D721Med (cell line): ENCODE measurements at places on chromosomes 16 and 17.
A peak's percentile ranks its signal among the peaks of the same experiment; 100 is the strongest.

DNA sequence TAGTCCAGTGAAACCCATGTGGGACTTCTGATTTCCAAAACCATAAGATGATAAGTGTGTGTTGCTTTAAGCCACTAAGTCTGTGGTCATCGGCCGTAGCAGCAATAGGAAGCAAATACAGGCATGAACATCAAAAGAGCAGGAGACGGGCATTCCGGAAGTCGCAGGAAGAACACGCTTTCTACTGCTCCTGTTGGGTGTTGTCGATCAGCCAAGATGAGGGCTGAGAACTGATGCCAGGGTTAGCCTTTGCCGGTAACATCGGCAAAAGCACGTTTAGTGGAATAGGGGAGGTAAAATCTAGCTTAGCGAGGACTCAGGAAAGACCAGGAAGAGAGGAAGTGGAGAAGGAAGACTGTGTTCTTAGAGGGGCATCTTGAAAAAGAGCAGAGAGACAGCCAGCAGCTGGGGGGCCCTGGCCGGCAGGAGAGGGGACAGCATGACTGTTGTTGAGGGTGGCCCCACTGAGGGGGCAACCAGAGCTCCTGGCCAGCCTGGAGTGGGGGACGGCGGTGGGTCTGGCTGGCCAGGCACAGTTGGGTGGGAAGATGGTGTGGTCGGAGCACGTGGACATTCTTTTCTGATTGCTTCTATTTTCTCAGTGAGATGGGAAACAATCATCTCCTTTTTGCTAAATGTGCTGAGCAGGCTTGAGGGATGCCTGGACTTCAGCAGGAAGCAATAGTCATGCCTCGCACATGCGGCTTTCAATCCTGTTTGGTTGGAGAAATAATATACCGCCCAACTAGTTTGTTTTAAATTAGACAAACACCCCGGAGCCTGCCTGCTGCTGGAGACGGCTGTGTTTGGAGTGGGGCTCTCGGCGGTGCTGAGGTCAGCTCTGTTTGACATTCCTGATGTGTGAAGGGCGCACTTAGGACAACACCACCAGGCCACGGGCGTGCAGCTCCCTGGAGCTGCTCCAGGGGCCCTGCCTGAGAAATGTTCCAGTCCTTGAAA lies 109.9 kb downstream of the METRNL start:
- no peak for DNase-seq

GRCh38 chr17:40190197-40191021 lies 13.1 kb downstream of the RAPGEFL1 start:
- no peak for DNase-seq

- DNase-seq, result peak; percentile 98
These were observed at the start of gene GPS2 for GRCh38 chr17:7314719-7315569. Gene GPS2 (minus strand): TSS chr17:7315360. CDS start chr17:7315052, 308 bp downstream.

GRCh38 chr17:6711081-6711674 lies 2.0 kb downstream of the SLC13A5 start:
- DNase-seq, result no peak

- DNase-seq, result no peak
These were observed 605 bp upstream of the ABAT start for GRCh38 chr16:8673611-8674412.

DNA sequence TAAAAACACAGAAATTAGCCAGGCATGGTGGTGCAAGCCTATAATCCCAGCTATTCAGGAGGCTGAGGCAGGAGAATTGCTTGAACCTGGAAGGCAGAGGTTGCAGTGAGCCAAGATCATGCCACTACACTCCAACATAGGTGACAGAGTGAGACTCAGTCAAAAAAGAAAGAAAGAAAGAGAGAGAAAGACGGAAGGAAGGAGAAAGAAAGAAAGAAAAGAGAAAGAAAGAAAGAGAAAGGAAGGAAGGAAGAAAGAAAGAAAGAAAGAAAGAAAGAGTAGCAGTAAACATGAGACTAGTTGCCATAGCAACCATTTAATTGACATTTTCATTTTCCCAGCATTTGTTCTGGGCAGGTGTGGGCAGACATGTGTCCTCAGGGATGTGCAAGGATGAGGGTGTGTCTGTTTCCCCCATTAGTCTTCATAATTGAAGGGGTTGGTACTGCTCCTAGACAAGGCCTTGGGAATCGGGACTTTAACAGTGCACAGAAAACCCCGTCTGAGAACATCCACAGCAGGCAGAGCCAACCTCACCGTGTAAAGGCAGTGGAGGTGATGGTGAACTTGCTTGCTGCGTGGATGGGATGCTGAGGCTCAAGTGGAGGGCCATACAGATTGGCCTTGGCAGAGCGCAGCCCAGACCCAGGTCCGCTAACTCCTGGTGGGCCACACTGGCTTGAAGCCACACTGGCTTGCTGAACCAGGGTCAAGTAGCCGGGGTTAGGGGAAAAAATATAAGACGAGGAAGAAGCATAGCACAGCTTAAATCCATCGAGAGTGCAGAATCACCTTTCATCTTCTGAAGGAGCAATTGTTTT lies 35.2 kb upstream of the KIFC3 start:
- no peak for DNase-seq

GRCh38 chr17:36198831-36199465 lies 2.4 kb upstream of the CCL3L1 start:
- no peak for DNase-seq

DNA sequence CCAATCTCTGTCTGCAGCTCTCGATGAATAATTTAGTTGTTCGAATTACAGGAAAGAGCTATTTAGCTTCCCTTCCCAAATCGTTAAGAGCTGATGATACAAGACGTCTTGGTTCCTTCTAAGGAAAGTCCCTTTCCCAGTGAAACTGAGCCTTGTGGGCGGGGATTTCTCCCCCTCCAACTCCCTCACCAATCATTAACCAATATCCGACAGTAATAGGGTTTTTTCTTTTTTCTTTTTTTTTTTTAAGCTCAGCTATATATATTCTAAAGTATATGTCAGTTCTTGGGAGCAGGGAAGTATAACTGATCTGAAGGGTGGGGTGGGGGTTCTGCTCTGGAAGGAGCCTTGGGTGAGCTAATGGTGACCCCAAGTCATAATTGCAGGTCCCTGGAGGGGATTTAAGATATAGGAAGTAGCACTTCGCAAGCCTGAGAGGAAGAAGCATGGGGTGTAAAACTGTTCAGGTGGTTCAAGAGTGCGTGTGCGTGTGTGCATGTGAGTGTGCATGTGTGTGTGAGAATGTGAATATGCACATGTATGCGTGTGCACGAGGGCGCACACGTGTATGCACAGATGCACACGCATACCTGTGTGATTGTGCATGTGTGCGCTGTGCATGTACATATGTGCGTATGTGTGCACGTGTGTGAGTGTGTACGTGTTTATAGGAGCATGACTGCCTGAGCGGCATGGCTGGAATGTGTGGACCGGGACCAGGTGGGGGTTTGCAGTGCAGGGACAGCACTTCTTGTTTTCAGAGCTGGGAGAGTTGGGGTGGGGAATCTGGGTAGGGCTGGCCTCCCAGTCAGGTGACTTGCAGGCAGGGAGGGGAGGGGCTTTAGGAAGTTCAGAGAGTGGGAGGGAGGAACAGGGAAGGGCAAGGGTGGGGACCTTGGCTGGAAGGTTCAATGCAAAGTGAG lies 42.7 kb downstream of the SOCS3 start:
- DNase-seq, result no peak

- DNase-seq, result peak; percentile 95
These were observed at the start of gene OSBPL7 for GRCh38 chr17:47821424-47822391. Gene OSBPL7 (minus strand): TSS chr17:47821794. CDS start chr17:47820278, 1,516 bp downstream.

- no peak for DNase-seq
These were observed 36.3 kb downstream of the WWP2 start for GRCh38 chr16:69798466-69798865.

DNA sequence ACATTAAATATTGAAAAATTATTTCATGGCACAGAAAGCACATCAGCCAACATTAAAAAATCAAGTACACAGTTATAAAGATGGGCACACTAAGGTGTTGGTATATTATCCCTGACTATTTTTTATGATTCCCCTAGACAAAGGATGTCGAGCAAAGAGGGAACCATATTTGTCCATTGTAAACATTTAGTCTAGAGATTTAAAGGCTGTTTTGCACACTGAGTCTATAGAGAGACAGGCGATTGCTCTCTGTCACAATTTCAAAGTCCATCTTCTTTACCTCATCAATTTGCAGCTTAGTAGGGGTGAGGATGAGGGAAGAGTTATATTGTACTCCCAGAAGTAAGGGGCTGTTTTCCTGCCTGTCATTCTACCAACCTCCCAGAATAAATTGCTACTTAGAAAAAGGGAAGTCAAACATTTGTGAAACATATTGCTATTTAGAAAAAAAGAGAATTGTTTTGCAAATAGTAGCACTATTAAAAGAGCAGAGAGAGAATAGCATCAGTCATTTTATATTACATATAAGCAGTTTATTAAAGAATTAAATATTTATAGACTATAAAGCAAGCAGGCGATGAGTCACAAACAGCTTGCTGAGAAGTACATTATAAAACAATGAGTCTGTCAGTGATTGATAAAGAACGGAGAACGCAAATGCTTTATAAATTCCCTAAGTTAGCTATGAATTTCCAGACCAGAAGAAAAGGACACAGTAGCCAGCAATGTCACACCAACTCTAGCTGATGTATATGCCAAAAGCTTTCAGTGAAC lies 270.6 kb upstream of the PMFBP1 start:
- no peak for DNase-seq

- DNase-seq, result no peak
These were observed 36.8 kb downstream of the ERCC4 start for GRCh38 chr16:13956635-13957196.

DNA sequence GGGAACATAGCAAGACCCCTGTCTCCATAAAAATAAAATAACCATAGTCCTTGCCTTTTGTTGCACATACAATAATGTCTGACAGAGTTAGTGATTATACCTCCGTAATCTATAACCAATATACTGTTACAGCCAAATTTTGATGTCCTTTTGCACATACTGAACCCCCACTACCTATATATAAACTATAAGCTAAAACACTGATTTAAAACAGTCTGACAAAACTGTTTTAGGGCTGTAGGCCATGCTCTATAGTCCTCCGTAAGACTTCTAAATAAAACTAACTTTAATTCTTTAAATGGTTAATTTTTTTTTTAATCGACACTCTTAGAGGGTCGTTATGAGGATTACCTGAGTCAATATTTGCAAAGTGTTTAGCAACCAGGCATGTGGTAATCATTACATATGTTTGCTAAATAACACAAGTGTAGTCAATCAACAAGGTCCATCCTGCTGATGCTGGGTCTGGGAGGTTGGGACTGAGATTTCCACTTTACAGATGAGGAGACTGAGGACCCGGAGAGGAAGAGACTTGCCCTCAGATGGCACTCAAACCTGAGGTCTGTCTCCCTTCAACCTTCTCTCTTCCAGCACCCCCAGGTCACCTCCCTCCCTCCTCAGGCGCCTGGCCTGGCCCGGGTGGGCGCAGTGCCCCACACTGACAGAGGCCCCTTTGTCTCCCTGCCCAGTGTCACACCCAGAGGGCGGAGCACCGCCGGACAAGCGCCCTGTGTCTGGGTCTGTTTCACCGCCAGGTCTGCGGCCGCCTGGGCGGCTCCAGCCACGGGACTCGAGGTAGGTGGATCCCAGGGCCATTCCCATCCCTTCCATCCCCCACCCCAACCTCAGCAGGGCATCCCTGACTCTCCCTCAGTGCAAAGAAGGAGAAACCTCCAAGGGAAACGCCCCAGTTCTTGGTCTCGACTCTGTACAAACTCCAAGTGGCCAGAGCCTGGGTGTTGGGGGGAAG lies 10.3 kb downstream of the ZNF385C start:
- no peak for DNase-seq

- no peak for DNase-seq
These were observed 12.4 kb downstream of the PRSS27 start for GRCh38 chr16:2707368-2708289.

GRCh38 chr17:3643889-3644349 lies 7.4 kb downstream of the CTNS start:
- DNase-seq, result no peak

DNA sequence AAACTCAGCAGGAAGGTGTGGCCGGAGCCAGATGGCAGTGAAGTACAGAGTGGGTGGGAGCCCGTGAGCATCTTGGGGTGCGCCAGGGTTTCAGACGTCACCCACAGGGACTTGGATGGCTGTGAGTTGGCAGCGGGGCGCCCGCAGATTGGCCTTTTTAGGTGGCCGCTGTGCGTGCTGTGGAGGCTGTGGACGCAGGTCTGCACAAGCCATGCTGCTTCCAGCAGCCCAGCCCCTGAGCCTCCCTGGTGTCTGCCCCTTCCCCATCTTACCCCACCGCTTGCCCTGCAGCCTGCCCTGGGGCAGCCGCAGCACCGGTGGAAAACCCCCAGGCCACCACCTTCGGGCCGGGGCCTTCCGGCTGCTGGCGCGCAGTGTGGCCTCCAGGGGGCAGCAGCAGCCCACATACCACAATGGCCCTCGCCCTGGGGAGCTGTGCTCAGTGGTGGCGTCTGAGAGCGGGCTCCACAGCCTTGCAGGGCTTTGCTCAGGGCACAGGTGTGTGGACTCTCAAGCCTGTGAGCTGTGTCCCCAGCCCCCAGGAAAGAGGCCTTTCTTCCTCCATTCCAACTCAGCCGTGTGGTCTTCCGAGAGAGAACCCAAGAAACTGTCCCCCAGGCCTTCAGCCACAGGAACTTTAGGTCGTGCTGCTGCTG lies 11.8 kb downstream of the ENDOV start:
- peak; percentile 89 for DNase-seq

- DNase-seq, result no peak
These were observed 12.8 kb downstream of the ATPAF2 start for GRCh38 chr17:18025945-18026776.

GRCh38 chr17:83156408-83156807 lies 77.0 kb downstream of the METRNL start:
- no peak for DNase-seq

DNA sequence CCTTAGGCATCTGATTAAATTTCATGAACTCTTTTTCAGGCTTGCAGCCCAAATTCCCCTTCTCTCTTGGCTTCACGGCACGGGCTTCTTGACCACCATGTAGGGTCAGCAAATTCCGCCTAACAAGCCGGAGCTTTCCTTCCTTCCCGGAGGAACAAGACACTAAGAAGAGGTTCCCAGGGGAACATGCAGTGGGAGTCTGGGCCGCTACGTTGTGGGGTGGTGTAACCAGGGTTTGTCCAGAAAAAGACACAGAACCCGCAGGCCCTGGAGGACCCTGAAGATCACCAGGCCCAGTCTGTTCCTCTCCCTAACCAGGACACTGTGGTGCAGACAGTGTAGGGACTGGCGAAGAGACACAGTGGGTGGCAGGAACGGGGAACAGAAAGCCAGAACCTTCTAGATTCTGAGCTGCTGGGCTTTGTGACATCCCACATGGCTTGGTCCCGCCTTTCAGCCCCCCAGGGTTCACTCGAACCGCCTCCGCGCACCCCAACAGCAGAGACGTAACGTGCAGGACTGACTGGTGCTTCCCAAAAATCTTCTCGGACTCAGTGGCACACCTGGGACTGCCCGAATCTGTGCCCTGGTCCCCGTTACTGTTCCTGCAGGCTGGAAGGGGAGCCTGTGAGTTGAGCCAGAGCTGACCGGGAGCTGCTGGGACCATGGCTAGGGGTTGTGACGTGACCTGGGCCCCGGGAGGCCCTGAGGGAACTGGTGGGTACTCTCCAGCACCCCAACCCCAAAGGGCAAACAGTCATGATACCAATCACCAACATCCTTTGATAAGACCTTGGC lies 55.2 kb downstream of the TBC1D16 start:
- DNase-seq, result no peak

GRCh38 chr17:57308543-57309186 lies 52.3 kb downstream of the MSI2 start:
- DNase-seq, result no peak

- no peak for DNase-seq
These were observed 1.3 kb downstream of the FUS start for GRCh38 chr16:31181102-31181830.
